Activated CD4-positive, alpha-beta T cell treated with anti-CD3 and anti-CD28 coated beads, Interleukin-2, amount 10 ng/mL, durations not matched to agents 7 days and 5 days (primary cell): ENCODE measurements at places on chromosomes 12 and 14. TPM values are rescaled to one million over a fixed set of nuclear protein-coding genes. Genes with fewer than 3 reads are reported as not detected.

The ERBB3 gene
- total RNA-seq = 1.3 TPM

The PRICKLE1 gene
- total RNA-seq = 0.15 TPM

The LYSET gene
- total RNA-seq = 10.8 TPM

The AMN gene
- total RNA-seq = 0.30 TPM

The TMEM179 gene
- not detected for total RNA-seq

The BHLHE41 gene
- not detected for total RNA-seq

The CLEC6A gene
- not detected for total RNA-seq

The ZC3H14 gene
- 33.6 TPM for total RNA-seq

The LRRIQ1 gene
- total RNA-seq = not detected

The SLC10A1 gene
- not detected for total RNA-seq

The TAS2R42 gene
- total RNA-seq = not detected

The DNAH10 gene
- total RNA-seq = 0.17 TPM

The CEP128 gene
- 27.4 TPM for total RNA-seq

The EMP1 gene
- 36.1 TPM for total RNA-seq

The PIANP gene
- not detected for total RNA-seq

The GPATCH2L gene
- total RNA-seq = 41.8 TPM

The TEX52 gene
- total RNA-seq = 0.35 TPM

The PTCSC3 gene
- not detected for total RNA-seq

The CSRNP2 gene
- 17.0 TPM for total RNA-seq

The PMCH gene
- not detected for total RNA-seq

The LMO3 gene
- total RNA-seq = not detected

The ZNF268 gene
- 22.1 TPM for total RNA-seq

The KANSL2 gene
- total RNA-seq = 44.1 TPM

The PHETA1 gene
- total RNA-seq = 0.69 TPM

The CLEC9A gene
- total RNA-seq = not detected

The STAC3 gene
- total RNA-seq = 5.2 TPM

The APOLD1 gene
- 14.4 TPM for total RNA-seq

The AKT1 gene
- total RNA-seq = 159 TPM

The KRT85 gene
- not detected for total RNA-seq

The RFLNA gene
- total RNA-seq = not detected

The GLIPR1L2 gene
- 0.30 TPM for total RNA-seq

The WNT1 gene
- 0.29 TPM for total RNA-seq

The IRAK4 gene
- 39.0 TPM for total RNA-seq

The PTPRQ gene
- total RNA-seq = not detected

The RTN1 gene
- not detected for total RNA-seq

The OAS1 gene
- 194 TPM for total RNA-seq

The MAP1LC3B2 gene
- total RNA-seq = 1.0 TPM

The CCDC177 gene
- not detected for total RNA-seq

The LRTM2 gene
- total RNA-seq = not detected

The SNRPF gene
- 32.8 TPM for total RNA-seq

The MAP3K9 gene
- 4.8 TPM for total RNA-seq

The PLA2G1B gene
- not detected for total RNA-seq

The EPYC gene
- total RNA-seq = not detected

The TPI1 gene
- total RNA-seq = 1,035 TPM

The RNF212B gene
- not detected for total RNA-seq

The CLEC1A gene
- not detected for total RNA-seq

The C14orf39 gene
- total RNA-seq = not detected

The HOXC12 gene
- total RNA-seq = not detected

The ESPL1 gene
- total RNA-seq = 107 TPM

The TAS2R8 gene
- not detected for total RNA-seq

The MORN3 gene
- 3.0 TPM for total RNA-seq

The TBC1D30 gene
- 0.20 TPM for total RNA-seq
